Stimulated activated CD4-positive, alpha-beta T cell treated with anti-CD3 and anti-CD28 coated beads, Interleukin-4, amount 100 ng/mL, for 24 hours (primary cell): ENCODE measurements at places on chromosomes 1 and 21.

GRCh38 chr1:34851431-34852105, 8.0 kb downstream of the SMIM12 start:
- DNase-seq = no peak

- DNase-seq = no peak
Observed at GRCh38 chr1:205783904-205784303, 8.6 kb upstream of the RAB29 start.

DNA sequence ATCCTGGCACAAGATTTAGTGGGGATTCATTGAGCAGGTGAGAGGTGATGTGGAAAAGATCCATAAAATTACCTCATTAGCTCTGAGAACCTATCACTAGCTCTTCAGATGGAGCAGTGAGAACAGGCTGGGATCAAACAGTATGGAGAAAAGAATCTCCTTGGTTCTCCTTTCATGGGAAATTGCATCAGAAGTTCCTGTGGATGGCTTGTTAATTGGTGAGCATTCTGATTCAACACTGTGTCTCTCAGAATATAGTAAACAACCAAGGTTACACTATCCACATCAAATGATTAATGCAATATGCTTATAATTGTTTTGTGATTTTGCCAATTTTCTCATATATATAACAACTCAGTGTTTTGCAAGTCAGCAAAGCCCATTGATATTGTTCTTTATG, 8.3 kb upstream of the CD55 start:
- DNase-seq = no peak

- no peak for DNase-seq
Observed at GRCh38 chr1:163928069-163928468, 606.3 kb downstream of the NUF2 start.

DNA sequence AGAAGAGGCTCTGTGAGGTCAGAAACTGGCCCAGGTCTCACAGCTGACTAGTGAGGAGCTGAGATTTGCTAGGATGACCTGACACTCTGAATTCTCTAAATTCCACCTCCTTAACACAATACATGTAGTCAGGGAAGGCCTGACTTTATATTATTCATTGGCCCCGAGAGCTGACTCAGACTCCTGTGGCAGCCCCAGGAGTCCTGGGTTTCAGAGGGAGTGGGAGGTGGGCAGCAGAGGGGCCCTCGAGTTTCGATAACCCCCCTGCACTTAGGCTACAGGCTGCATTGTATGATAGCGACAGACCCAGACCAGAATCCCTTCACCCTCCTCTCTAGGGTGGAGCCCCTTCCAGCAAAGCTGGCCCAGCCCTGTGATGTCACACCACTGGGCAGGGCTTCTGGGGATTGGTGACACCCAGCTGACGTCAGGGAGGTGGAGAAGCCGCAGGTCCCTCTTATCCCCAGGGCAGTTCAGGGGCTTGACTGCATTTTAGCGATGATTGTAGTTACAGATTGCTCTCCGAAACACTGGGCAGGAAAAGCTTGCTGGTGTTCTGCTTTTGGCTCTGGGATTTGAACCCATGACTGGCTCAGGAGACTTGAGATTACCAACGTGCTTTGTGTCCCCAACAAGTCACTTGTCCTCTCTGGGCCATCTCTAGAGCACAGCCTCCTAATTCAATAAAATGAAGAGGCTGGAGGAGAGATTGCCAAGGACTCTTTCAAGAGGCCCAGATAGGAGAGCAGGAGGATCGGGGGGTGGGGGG, 17.0 kb upstream of the GPR37L1 start:
- DNase-seq = no peak

- DNase-seq = no peak
Observed at GRCh38 chr1:52654063-52654462, 21.1 kb downstream of the SHISAL2A start.

DNA sequence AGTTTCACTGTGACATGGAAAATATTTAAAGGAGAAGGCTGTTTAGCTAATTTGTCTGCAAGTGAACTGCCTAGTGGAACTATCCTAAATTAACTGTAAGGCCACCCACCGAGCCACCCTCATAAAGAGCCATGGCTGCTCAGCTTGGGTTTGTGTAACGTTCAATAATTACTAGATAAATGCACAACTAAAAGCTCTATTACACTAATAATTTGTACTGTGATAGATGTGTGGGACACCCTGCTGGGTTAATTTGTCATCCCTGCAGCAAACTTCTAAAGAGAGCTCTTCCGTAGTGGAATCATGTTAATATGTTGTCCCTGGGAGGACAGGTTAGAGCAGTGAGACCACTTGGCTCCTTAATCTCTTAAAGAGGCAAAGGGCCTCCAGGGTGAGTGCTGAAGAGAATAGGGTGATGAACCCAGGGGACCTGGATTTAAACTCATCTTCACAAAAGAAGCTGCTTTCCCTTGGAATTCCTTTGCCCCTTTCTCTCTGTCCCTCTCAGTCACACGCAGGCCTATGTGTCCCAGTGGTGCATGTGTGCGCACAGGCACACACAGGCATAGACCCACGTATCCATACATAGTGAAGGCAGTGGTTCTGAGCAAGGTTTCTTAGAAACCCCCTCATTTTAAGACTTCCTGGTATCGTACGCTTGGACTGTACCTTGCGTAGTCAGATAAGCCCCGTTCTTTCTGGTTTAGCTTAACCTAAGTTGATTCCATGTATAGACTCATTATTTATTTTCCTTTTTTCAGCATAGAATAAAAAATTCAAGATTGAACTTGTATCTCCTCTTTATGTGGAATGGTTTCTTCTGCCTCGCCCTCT, 310.3 kb downstream of the NFIA start:
- no peak for DNase-seq

- no peak for DNase-seq
Observed at GRCh38 chr1:97920276-97920831, 480 bp downstream of the DPYD start.

DNA sequence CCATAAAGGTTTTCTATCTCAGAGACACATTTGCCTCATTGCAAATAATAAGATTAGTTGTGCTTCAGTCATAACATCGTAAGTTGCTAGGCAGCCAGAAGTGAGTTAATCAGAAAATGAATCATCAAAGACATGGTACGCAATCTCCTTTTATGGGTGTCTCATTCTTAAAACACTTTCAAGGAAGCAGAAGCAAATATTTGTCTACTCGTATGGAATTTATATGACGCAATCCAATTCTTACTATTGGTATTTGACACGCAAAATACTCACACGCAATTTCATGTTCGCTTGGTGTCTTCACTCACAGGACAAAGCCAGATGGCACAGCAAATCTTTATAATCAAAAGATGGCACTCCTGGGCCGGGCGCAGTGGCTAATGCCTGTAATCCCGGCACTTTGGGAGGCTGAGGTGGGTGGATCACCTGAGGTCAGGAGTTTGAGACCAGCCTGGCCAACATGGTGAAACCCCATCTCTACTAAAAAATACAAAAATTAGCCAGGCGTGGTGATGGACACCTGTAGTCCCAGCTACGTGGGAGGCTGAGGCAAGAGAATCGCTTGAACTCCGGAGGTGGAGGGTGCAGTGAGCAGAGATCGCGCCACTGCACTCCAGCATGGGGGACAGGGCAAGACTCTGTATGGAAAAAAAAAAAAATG, 56.4 kb downstream of the HLCS start:
- DNase-seq = peak; percentile 35

GRCh38 chr1:36524359-36525062, 41.8 kb upstream of the CSF3R start:
- no peak for DNase-seq

DNA sequence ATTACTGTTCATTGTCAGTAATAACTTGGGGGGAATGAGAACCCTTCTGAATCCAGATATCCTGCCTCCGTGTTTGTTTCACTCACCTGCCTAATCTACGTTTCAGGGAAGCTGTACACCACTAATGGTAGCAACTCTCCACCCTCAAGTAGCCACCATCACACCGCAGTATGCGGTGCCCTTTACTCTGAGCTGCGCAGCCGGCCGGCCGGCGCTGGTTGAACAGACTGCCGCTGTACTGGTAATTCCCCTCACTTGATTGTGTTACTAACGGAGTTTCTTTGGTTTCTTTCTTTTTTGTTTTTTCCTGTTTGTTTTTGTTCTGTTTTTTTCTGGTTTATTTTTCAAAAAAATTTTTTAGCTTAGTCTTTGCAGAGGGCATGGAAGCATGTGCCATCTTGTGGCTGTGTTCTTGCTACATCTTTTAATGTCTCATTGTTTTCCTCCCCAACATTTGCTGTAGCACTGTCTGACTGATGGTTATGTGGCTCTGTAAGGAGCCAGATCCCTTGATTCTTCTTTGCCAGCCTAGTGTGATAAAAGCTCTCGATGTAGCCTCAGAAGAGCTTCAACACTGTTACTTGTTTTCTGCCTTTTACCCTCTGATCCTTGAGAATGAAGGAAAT, 15.9 kb upstream of the OLFML3 start:
- DNase-seq = no peak

DNA sequence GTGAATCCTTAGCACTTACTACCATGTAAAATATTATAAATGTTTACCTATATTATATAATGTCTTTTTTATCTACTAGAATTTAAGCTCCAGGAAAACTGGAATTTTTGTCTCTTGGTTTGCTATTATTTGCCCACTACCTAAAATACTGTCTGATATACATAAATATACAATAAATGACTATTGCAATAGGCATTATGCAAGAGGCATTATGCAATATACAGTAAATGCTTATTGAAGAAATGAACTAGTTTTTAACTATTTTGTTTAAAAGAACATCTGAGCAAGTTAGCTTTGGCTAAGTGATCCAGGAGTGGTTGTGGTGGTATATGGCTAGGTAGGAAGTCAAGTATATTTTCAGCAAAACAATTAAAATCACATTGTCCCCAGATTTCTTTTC, 640.2 kb upstream of the PKN2 start:
- no peak for DNase-seq

DNA sequence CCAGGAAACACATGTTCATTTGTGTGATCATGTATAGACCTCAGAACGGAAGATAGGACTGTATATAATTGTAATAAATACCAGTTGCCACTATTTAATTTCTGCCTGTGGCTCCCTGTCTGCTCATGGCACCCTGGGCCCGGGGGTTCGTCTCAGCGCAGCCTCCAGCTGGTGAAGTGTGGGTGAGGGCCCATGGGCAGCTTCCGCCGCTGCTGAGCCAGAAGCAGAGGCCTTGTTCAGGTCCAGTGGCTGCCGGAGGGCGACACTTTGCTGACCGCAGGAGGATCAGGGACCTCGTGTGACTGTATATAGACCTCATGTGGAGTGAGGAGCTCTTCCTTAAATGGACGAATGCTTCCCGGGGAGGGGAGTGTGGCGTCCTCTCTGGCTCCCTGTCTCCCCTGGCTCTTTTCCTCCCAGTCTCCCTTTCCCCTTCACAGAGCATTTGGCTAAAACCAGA, 155.9 kb downstream of the PEX14 start:
- DNase-seq = no peak

DNA sequence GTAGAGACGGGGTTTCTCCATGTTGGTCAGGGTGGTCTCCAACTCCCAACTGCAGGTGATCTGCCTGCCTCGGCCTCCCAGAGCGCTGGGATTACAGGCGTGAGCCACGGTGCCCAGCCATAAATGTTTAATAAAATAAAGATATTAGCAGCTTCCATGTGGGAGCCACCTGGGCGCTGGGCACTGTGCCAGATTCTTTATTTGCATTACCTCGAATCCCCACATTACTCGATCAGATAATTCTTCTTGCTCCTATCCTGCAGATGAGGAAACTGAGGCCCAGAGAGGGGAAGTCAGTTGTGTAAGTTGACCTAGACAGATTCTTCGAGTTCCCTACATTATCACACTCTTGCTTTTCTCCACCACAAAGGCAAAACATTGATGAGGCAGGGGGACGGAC, 24.9 kb upstream of the TENT5B start:
- DNase-seq = no peak

- peak; percentile 28 for DNase-seq
Observed at GRCh38 chr1:156262461-156263287, 14.8 kb upstream of the PAQR6 start.

- no peak for DNase-seq
Observed at GRCh38 chr1:10795276-10796021, 997 bp downstream of the CASZ1 start.

DNA sequence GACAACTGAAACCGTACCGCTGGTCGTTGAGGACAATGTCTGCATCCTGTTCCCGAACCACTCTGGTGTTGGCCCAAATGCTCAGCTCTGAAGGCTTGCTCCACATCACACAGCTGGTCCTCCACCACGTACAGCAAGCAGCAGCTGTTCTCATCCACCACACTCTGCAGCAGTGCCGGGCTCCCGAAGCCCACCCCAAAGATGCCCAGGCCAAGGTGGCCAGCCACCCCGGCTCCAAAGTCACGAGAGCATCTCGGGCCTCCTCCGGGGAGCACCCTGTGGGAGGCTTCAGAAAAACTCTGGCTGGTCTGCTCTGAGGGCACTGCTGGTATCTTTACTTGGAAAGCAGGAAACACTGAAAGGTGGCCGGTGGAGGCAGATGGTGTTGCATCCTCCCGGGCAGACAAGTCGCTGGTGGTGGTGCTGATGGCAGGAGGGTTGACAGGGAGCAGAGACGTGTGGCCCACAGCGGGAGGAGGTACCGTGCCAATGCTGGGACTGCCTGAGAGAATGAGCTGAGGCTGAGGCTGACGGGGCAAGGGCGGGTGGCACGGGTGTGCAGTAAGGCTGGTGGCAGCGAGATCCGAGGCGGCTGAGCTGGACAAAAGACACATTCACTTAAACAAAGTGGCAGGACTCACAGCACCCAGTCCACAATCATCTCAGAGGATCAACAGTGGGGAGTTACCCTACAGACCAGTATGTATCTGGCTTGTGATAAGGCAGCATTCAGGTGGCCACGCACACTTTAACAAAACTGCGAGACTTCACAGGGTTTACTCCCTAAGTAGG, 6.5 kb upstream of the CCDC27 start:
- DNase-seq = no peak

DNA sequence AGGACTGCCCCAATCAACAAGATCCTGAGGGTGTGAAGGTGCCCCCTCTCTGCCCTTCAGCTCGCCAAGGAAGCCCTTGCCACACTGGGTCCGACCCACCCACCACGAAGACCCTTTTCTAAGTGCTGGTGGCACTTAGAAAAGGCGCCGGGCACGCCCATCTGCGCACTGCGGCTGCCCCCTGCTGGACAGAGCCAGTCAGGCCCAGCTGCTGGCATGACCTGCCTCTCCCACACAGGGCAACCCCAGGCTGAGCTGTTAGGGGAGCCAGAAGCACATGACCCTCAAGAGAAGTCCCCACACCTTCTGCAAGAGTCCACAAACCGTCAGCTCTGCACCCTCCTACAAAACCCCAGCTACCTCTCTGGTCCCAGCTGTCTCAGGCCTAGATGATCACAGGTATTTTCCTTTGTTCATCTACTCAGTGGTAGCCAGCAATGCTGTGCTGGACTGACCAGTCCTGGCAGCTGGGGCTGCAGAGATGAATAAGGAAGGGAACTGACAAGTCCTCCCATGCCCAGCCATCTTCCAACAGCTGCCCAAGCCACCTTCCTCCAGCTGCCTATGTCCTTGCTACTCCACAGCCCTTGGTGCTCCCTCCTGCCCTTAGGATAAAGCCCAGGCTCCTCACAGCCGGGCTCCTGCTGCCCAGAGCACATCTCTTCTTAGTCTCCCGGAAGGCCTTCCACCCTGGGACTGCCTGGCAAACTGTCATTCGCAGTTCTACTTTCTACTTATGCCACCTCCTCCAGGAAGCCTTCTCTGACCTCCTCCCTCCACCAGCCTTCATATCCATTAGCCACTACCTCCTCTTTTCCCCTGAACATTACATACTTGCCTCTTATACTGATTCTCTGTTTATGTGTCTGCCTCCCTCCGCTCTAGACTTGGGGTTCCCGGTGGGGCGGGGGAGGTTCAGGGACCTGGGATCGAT, 39.8 kb upstream of the ZC3H12A start:
- peak; percentile 78 for DNase-seq
